ENCODE measurements at places on chromosomes 4 and X.

- no peak for DNase-seq
These were observed 152.3 kb downstream of the NEK1 start for GRCh38 chr4:169460081-169460480.

DNA sequence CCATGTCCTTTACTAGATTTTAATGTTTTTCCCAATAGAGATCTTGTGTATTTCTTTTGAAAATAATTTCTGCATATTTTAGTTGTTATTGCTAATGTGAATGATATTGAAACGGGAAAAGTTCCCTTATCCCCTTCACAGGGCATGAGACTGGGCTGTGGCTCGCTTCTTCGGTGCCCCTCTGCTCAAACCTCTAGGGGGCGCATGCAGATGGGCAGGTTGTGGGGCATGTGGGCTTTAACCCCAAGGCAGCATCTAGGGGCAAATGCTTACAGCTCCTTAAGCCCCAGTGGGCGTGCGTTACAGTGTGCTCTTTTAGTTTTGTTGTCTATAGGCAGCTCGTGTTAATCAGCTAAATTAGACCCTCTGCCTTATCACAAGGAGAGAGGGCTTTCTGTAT, 194.7 kb downstream of the OPHN1 start:
- DNase-seq = no peak

DNA sequence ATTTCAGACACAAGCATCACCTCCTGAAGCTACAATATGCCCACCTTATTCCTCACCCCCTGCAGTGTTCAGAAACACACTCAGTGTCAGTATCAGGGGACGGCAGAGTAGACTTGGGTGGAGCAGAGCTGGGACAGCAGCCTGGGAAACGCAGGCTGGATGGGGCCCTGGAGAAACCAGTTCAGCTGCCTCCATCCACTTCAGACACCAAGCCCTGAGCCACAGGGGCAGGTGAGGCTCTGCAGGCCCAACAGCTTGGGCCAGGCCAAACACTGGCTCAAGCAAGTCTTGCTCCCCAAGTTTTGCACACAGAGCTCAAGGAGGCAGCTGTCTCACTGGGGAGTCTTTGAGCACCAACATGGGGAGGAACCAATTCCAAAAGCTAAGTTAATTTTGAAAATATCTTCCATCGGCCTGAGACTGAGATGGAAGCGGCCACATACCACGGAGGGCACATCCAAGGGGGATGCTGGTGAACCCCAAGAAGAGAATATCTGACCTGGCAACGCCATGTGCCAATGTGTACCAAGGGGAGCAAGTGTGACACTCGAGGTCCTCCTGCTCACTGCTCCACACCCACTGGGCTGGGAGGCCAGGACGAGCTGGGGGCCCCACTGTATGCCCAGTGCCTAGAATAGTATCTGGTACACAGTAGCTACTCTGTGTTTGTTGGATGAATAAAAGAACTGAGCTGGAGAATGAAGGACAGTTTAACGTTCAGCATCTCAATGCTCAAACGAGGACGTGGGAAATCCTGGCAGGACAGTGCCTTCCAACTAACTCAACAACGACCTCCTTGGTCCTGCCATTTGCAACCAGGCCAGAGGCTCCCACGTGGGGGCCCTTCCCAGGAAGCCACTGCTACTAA, 45.6 kb downstream of the PPP2R2C start:
- no peak for DNase-seq

GRCh38 chr4:109206620-109207019, 95.8 kb downstream of the COL25A1 start:
- no peak for DNase-seq

- DNase-seq = no peak
These were observed 901 bp downstream of the JADE1 start for GRCh38 chr4:128810331-128810870.

DNA sequence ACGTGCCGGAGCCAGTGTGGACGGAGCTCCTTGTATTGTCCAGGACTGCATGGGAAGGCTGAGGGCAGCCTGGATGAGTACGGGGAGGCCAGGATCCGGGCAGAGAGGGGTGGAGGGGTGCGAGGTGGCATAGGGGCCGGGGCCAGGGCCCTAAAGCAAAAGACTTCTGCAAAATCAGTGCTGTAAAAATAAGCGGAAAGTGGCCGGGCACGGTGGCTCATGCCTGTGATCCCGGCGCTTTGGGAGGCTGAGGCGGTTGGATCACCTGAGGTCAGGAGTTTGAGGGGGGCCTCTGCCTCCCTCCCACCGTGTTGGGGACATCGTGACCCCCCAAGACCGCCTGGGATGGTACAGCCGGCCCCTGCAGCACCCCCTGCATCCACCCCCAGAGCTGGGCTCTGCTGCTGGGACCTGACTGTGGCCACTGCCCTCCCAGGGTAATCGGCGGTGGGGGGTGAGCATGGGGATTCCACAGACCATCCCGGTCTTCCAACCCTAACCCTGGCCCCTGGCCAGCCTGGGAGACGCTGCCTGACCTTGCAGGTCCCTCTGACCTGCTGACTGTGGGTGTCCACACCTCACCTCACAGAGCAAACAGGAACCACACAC, 23.4 kb upstream of the PLCXD1 start:
- no peak for DNase-seq

- no peak for DNase-seq
These were observed 22.6 kb downstream of the HAUS3 start for GRCh38 chr4:2219233-2219760.

DNA sequence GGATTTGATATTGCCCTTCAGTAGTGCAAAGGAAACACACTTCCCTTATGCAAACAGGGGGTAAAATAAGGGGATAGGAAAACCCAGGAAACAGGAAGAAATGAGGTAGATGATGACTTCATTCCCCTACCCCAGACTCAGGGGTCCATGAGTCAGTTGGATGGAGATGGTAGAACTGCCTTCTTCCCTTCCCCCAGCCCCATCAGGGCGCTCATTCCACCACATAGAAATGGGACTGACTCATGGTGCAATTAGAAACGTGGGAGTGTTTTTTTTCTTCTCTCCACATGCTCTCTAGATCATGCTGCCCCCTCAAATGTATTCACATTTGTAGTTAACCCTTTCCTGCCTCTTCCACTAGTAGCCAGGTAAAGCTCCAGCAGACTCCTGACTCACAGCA, 23.1 kb upstream of the ARMCX2 start:
- no peak for DNase-seq

DNA sequence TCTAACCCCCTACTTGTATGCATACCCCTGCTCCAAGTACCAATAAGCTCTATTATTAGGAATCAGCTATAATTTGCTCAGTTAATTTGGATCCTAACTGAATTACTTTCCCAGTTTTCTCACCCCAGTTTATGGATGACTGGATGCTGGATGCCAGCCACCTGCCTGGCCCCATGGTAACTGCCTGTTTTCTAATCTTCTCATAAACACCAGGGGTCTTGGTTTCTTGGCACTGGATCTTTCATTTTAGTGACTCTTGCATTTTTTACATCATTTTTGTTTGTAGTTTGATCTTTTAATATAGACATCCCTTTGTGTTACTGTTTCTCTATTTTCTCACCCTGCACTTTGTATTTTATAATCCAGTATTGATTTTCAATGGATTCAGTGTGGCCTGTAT, 246.8 kb downstream of the ADGRL3 start:
- DNase-seq = no peak

DNA sequence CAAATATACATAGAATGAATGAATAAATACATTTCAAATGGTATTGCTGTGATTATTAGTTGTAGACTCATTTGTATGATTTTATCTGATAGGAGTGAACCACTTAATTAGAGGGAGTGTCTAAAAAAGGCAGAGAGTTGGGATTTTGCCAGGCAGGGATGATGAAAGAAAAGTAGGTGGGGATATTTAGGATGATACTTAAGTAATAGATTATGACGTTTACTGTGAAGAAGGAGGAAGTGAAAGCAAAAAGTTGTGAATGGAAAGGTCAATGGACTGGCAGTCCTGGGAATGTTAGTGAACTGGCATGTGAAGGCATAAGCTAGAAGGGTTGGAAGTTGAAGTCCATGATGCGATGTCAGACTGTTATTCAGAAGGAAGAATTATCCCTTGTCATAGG, 917.1 kb downstream of the RAPGEF2 start:
- DNase-seq = no peak

- no peak for DNase-seq
These were observed 836 bp downstream of the GRPR start for GRCh38 chrX:16124201-16124600.

DNA sequence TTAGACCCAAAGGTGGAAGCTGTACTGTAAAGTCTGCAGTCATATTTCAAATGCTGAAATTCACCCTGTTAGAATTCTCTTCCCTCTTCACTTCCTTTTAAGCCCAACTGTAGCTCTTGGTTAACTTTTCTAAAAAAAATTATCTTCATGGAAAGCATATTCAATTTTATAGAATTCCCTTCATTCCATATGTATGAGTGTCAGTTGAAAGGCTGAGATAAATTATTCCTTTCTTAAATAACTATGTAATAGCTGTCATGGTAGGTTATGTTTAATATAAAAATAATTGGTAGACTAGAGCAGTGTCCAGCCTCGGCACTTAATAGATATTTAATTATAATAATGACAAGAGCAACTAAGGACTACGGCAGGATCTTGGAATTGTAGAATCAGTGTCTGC, 16.8 kb upstream of the ARSH start:
- DNase-seq = no peak

All from stimulated activated CD8-positive, alpha-beta memory T cell treated with anti-CD3 and anti-CD28 coated beads, Interleukin-7, amount 100 ng/mL, for 4 hours (primary cell).